ENCODE measurements at places on chromosomes 2 and 18.
A peak's percentile ranks its signal among the peaks of the same experiment; 100 is the strongest.

GRCh38 chr2:129201696-129202095 is 777.8 kb upstream of the RAB6C start:
- no peak for DNase-seq

DNA sequence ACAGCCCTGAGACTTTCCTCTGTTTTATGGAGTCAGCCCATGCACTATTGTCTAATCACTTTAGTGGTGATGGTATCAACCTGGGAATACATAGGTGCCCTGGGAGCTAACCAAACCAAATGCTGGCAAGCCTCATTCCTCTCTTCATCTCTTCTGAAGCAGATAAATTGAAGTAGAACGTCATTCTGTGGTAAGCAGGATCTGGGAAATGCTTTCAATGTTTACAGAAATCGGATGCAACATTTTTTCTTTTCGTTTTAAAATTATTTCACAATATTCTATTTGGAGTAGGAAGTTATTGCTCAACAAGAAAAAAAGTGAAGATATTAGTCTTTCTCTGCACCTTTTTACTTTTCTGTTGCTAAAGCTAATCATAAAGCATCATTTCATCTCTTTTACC is 114.2 kb downstream of the RBMS1 start:
- DNase-seq = peak; percentile 89

GRCh38 chr18:63079114-63079513 is 240.5 kb downstream of the BCL2 start:
- DNase-seq = no peak

DNA sequence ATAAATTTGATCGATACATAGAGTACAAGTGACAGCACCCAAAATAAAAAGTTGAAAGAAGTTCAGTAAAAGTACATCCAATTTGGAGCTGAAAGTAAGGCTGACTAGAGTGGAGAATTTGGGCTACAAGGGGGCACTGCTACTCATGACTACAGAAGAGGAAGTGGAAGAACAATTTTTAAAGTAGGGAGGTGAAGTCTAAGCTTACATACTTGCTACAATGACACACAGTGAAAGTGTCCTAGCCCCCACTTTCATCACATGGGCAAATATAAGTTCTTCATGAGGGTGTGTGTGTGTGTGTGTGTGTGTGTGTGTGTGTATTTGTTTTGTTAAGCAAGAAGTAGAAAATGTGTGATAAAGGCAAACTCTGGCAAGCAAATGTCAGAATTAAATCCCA is 45.7 kb downstream of the MAP3K2 start:
- no peak for DNase-seq

- DNase-seq = peak; percentile 6
Observed at GRCh38 chr2:110948027-110948674, 172.6 kb upstream of the BCL2L11 start.

Measured in M059J (cell line).